Activated naive CD4-positive, alpha-beta T cell (primary cell): ENCODE measurements at places on chromosomes 16 and 17.

GRCh38 chr16:67862623-67863583 is 9.9 kb upstream of the EDC4 start:
- no peak for DNase-seq

DNA sequence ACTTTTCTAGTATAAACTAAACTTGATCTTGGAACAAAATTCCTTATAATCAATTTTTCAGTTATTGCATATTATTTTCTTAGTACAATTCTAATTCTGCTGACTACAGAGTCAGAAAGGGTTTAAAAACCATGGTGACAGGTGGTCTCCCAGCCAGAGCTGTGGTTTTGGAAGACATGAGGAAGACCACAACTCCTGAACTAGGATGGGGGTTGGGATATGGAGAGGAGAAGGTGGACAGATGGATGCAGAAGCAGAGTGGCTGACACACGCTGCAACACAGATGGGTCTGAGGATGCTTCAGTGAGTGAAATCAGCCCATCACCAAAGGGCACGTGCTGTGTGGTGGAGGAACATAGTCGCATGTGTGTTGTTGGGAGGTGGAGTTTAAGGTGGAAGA is 187.7 kb downstream of the LGALS9B start:
- DNase-seq: no peak

DNA sequence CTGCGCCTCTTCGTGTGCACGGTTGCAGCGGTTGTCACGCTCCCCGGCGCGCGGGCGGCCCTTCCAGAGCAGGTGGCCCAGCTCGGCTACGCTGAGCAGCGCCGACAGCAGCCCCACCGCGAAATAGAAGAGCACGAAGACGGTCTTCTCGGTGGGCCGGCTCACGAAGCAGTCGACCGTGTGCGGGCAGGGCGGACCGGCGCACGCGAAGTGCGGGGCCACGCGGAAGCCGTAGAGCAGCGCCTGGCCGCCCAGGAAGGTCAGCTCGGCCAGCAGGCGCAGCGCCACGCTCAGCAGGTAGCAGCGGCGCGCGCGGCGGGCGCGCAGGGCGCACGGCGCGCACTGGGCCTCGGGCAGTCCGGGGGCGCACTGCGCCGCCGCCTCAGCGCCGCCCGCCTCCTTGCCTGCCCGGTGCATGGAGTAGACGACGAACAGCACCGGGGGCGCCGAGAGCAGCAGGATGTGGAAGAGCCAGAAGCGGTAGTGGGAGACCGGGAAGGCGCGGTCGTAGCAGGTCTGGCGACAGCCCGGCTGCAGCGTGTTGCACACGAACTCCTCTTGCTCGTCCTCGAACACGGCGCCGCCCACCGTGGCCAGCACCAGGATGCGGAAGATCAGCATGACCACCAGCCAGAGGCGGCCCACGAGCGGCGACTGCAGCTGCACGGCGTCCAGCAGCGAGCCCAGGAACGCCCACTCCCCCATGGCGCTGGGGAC is 1.3 kb downstream of the GJD3 start:
- no peak for DNase-seq

GRCh38 chr17:41324180-41325075 is 8.9 kb upstream of the KRTAP17-1 start:
- no peak for DNase-seq

DNA sequence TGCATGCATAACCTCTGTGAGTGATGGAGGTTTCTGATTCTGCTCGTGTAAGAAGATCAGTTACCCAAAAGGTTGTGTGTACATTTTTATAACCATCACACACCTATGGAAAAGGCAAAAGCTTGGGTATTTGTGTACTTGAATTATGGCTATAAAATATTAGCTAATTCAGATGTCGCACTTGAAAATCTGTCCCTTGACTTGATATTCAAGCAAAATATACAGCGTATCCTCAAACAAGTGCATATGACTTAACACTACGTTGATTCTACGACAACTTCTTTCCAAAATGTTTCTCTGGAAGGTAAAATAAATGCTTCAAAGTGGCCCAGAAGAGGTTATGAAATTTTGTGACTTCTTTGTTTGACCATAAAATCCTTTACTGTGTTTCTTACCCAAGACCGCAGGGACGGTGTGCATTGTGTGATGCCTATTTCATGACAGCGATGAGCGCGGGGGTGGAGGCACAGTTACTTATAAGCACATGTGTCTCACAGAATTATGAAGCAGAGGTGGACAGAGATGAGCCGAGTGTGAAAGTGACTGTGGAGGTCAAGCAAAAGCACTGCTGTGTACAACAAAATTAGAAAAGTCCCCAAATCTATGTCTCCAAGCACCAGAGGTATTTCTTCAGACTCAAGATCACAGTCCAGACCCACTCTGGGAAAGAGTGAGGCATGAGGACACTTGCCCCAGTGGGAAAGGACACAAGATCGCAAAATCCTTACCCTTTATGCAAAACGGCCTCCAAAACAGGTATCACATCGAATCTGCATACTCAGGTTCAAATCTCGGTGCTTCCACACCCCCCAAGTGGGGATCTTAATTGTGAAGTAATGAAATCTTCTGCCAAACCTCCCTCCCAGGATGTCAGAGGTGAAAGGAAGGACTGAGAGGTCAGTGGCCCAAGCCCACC is 4.1 kb upstream of the HOXB9 start:
- no peak for DNase-seq

GRCh38 chr16:30355144-30355953 is at the start of gene CD2BP2:
Gene CD2BP2 (minus strand): TSS chr16:30355308. CDS start chr16:30354681, 627 bp downstream.
- peak; percentile 66 for DNase-seq

DNA sequence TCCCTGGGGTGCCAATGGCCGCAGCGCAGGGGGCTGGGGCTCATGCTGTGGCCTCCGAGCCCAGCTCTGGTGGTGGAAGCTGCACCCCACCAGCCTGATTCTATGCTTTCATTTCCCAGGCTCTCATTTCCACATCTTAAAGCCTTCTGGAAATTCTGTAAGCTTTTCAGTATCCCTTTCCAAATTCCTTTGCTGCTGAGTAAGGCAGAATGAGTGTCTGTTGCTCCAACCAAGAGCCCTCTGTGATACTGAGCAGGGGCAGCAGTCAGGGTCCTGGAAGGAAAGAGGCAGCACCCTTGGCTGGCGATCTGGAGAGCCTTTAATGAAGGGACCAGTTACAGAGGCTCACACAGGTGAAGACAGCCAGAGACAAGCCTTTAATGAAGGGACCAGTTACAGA is 79.5 kb upstream of the FOXF1 start:
- no peak for DNase-seq

GRCh38 chr17:73489333-73489732 is 154.9 kb downstream of the SDK2 start:
- no peak for DNase-seq

- DNase-seq: no peak
These were observed 6.7 kb upstream of the CIITA start for GRCh38 chr16:10870137-10870776.

GRCh38 chr17:885971-886571 is 93.5 kb downstream of the NXN start:
- DNase-seq: no peak

- no peak for DNase-seq
These were observed 5.1 kb downstream of the PRSS21 start for GRCh38 chr16:2822158-2822495.

GRCh38 chr16:28496844-28497243 is 2.4 kb downstream of the APOBR start:
- no peak for DNase-seq
